Mesothelial cell of epicardium (in vitro differentiated cells): ENCODE measurements at places on chromosomes 3 and 15. TPM values are rescaled to one million over a fixed set of nuclear protein-coding genes. Genes with fewer than 3 reads are reported as not detected.

GRCh38 chr15:98823012-98823458 is 174.7 kb downstream of the IGF1R start:
- no peak for DNase-seq
- no peak overlapping the region for H3K27ac ChIP-seq
- peaks cover 16% of the 10 kb centered on the region for H3K4me1 ChIP-seq
- peaks cover 12% of the 10 kb centered on the region for H3K36me3 ChIP-seq
- no peak overlapping the region for H3K4me3 ChIP-seq

DNA sequence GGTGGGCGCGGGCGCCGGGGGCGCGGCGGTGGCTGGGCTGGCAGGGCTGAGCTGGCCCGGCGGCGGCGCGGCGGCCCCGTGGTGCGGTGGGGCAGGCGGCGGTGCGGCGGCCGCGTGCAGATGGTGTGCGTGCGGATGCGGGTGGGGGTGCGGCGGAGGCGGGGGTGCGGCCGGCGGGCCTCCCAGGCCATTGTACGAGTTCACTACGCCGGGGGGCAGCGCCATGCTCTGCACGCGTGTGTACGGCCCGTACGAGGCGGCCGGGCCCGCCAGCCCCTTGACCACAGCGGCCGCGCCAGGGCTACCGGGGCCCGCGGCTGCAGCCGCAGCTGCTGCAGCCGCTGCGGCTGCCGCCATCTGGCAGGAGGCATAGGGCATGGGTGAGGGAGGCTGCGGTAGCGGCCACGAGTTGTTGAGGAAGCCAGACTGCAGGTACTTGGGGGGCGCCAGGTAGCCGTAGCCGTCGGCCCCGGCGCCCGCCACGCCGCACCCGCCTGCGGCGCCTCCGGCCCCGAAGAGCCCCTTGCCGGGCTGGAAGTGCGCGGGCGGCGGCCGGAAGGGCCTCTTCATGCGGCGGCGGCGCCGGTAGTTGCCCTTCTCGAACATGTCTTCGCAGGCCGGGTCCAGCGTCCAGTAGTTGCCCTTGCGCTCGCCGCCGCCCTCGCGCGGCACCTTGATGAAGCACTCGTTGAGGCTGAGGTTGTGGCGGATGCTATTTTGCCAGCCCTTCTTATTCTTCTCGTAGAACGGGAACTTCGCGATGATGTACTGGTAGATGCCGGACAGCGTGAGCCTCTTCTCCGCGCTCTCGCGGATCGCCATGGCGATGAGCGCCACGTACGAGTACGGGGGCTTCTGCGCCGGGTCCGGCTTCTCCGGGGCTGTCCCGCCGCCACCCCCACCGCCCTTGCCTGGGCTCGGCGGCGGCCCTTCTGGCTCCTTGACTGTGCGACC is 951 bp downstream of the FOXL2 start:
- H3K4me1 ChIP-seq = peaks cover 15% of the 10 kb centered on the region
- H3K27me3 ChIP-seq = peaks cover 94% of the 10 kb centered on the region
- no peaks in the 10 kb centered on the region for H3K36me3 ChIP-seq
- H3K27ac ChIP-seq = no peak overlapping the region
- DNase-seq = no peak

- peaks cover 35% of the 10 kb centered on the region for H3K4me1 ChIP-seq
- peak overlapping the region; percentile 96 for H3K27ac ChIP-seq
- no peaks in the 10 kb centered on the region for H3K27me3 ChIP-seq
- no peaks in the 10 kb centered on the region for H3K36me3 ChIP-seq
- no peak overlapping the region for H3K4me3 ChIP-seq
Observed at GRCh38 chr3:57971975-57972374, 36.2 kb upstream of the FLNB start.

GRCh38 chr3:116118475-116119169 is 326.7 kb downstream of the LSAMP start:
- no peaks in the 10 kb centered on the region for H3K27me3 ChIP-seq
- no peak overlapping the region for H3K4me3 ChIP-seq
- H3K4me1 ChIP-seq = no peaks in the 10 kb centered on the region
- no peak overlapping the region for H3K27ac ChIP-seq
- no peak for DNase-seq

- H3K27me3 ChIP-seq = peaks cover 6% of the 10 kb centered on the region
- no peaks in the 10 kb centered on the region for H3K4me1 ChIP-seq
- H3K4me3 ChIP-seq = peak overlapping the region; percentile 62
- no peaks in the 10 kb centered on the region for H3K36me3 ChIP-seq
- no peak overlapping the region for H3K27ac ChIP-seq
Observed at GRCh38 chr15:69031013-69032001, 16.8 kb downstream of the NOX5 start.

GRCh38 chr3:9205345-9206143 is 43.9 kb downstream of the SRGAP3 start:
- no peak overlapping the region for H3K27ac ChIP-seq
- H3K4me3 ChIP-seq = no peak overlapping the region
- peaks cover 3% of the 10 kb centered on the region for H3K36me3 ChIP-seq
- peaks cover 25% of the 10 kb centered on the region for H3K4me1 ChIP-seq

- H3K4me1 ChIP-seq = no peaks in the 10 kb centered on the region
- no peak for DNase-seq
- no peaks in the 10 kb centered on the region for H3K36me3 ChIP-seq
- peaks cover 14% of the 10 kb centered on the region for H3K27me3 ChIP-seq
Observed at GRCh38 chr15:75234191-75234810, 23.8 kb upstream of the GOLGA6C start.

- H3K27me3 ChIP-seq = peaks cover 62% of the 10 kb centered on the region
- no peak overlapping the region for H3K27ac ChIP-seq
- H3K4me3 ChIP-seq = peak overlapping the region; percentile 13
- H3K4me1 ChIP-seq = peaks cover 13% of the 10 kb centered on the region
- no peak for DNase-seq
Observed at GRCh38 chr3:127915937-127916493, 983 bp downstream of the KBTBD12 start.

DNA sequence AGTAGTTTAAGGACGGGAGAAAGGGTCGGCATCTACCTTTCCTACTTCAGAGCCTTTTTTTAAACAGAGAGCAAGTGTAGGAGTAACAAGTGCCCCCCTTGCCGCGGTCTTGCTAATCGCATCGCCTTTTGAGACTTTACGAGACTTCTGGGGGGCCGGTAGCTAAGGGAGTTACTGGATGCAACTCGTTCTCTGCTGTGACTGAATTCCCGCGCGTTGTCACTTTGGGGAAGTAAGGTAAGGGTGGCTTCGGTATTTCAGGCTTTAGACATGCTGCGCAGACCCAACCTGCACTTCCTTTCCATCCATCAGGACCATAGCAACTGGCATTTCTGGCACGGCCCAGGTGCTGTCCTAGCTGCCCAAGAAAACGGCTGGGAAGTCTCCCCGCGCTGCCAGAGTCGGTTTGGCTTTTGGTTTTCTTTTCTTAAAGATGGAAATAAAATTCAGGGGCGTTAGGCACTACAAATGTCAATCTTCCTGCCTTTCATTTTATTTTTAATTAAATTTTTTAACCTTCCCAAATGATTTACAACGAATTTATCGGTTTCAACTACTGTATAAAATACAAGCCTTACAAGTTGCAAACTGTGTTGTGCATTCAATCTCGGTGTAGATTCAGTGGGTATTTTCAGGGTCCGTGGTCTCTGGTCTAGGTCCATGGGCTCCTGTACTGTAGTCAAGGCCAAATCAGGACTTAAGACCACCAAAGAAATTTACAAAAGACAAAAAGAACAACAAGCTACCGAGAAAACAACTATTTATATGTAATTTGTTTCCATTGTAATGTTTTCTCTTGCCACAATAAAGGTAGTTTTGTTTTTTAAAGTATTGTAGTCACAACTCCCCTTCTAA is 3.5 kb downstream of the MECOM start:
- H3K27ac ChIP-seq = no peak overlapping the region
- peak overlapping the region; percentile 83 for H3K4me3 ChIP-seq
- no peak for DNase-seq
- no peaks in the 10 kb centered on the region for H3K36me3 ChIP-seq
- H3K4me1 ChIP-seq = peaks cover 52% of the 10 kb centered on the region
- peaks cover 74% of the 10 kb centered on the region for H3K27me3 ChIP-seq

The SLC24A5 gene
- total RNA-seq = 0.16 TPM in 1 of 3 replicates, not detected in the others

The GPR62 gene
- 0.22 to 0.36 TPM (median 0.33 TPM) in 3 replicates for total RNA-seq

The CFAP161 gene
- not detected in 3 replicates for total RNA-seq

The MGLL gene
- total RNA-seq = 2.0 to 2.5 TPM (median 2.4 TPM) in 3 replicates

The FURIN gene
- 97.7 to 98.8 TPM (median 98.8 TPM) in 3 replicates for total RNA-seq

The GOLGA6A gene
- 0.20 to 0.94 TPM (median 0.29 TPM) in 3 replicates for total RNA-seq

The APBA2 gene
- total RNA-seq = 33.1 to 36.7 TPM (median 34.3 TPM) in 3 replicates
